Astrocyte (in vitro differentiated cells and primary cell): ENCODE measurements at places on chromosomes 4 and X.

GRCh38 chr4:73620115-73620792 lies at the start of gene RASSF6:
RASSF6 (minus strand) TSS chr4:73620436; CDS start chr4:73611795, 8,641 bp downstream.
- peak; percentile 5 for DNase-seq

- DNase-seq = peak; percentile 46
These were observed 33.5 kb downstream of the SMS start for GRCh38 chrX:21974011-21974385.

GRCh38 chrX:14228611-14229010 lies 198.9 kb upstream of the GEMIN8 start:
- DNase-seq = no peak

GRCh38 chr4:22932326-22932725 lies 239.6 kb downstream of the GBA3 start:
- DNase-seq = no peak

DNA sequence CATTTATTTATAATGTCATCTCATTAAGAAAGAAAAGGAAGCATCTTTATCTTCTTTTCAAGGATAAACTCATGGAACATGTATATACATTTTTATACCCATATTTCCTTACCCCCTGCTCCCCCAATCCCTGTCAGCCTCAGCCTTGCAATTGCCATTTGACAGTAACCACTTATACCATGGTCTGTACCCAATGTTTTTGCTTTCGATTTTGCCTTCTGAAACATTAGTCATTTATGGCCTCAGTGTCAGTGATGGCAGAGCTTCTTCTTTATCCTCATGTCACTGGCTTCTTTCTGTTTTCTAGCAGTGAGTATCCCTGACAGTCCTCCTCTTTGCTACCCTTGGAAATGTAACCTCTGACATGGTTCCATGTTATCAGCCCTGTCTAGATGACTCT lies 228.4 kb downstream of the SPRY1 start:
- no peak for DNase-seq

DNA sequence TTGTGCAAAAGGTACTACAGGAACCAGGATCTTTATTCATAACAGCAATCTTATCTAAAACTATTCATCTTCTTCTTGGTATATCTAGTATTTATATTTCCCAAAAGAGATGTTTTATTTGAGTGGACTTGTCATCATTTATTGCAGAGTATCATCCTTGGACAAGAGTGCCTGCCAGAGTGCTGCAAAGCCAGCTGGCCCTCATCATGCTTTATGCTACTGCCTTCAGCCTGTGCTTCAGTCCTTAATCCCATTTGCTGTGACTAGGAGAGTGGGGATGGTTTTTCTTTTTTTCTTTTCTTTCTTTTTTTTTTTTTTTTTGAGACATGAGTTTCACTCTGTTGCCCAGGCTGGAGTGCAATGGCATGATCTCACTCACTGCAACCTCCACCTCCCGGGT lies 33.5 kb upstream of the ELF2 start:
- no peak for DNase-seq

DNA sequence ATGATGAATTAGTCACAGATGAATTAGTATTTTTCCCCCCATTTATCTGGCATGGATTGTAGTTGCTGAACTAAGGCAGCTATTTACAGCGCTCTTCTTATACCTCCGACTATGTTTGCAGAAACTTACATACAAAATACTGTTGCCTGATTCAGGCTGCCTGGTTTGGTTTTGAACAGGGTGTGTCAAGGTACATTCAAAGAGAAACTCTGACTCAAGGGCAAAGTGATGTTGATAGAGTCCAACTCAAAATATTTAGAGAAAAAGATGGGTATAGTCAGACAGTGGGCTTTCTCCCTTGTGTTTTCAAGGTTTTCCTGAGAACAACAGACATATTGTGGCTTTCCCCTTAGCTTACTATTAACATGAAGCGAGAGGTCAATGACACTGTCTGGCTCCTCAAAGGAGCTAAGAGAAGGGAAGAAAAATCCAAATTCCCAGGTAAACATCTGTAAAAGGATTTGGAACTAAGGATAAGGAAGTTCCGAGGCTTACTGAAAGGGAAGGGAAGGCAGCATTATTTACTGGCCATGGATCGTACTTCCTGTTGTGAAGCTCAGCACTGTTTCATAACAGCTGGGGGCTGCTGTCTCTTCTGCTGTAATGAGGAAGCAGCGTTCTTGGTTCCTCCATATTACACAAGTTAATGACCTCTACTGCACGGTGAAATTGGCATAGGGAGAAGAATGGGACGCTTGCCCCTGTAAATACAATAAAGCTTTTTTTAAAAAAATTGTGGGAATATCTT lies 30.9 kb downstream of the FAM9C start:
- no peak for DNase-seq

DNA sequence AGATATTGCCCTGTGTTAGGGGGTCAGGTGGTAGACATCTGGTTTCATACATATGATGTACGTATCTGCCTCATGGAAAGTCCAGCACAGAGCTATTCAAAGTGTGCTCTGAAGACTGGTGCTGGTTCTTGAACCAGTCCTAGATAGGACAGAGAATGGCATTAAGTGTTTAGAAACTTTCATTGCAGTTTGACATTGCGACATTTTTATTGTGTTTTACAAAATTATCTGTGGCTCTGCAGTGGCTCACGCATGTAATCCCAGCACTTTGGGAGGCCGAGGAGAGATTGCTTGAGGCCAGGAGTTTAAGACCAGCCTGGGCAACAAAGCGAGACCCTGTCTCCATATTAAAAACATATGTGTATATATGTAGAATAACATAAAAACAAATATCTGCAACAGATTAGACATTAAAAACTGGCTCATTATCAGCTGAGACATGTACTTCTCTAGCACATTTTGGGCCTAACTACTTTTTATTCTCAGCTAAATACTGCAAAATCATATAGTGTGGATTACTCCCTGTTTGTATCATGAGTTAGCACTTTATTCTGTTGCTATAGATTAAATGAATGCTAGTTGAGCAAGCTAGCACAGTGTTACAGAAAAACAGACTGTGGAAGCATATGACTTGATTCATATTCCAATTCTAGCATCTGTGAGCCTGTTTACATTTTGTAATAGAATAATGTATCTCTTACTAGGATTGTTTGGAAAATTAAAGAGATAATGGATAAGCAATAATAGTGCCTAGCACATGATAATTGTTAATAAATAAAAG lies 57.1 kb downstream of the USP9X start:
- DNase-seq = no peak

DNA sequence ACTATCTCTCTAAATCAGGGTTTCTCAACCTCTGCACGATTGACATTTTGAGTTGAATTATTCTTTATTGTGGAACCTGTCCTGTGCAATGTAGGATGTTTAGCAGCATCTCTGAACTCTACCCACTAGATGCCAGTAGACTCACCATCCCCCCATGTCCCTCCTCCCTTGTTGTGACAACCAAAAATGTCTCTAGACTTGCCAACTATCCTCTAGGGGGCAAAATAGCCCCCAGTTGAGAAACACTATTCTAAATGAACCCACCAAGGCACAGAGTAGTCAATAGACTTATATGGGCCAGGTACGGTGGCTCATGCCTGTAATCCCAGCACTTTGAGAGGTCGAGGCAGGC lies 49.1 kb upstream of the GAB1 start:
- no peak for DNase-seq

DNA sequence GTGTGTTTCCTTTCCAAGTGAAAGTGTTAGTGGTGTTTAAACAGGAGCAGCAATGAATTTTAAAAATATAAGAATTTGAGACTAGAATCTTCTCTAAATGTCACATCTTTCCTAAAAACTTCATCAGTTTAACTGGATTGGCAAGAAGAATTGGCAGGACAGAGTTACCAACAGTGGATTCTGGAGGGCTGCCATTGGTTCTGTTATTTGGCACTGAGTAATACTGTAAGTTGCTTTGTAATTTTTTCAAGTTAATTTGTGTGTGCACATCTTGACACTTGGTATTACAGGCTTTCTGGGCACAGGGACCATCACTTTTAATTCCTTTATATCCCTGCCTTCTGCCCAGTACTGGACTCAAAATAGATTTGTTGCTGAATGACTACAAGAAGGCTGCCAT lies 4.5 kb upstream of the GPRIN3 start:
- DNase-seq = peak; percentile 36

GRCh38 chr4:181364504-181364903 lies 878.7 kb upstream of the TENM3 start:
- peak; percentile 11 for DNase-seq

DNA sequence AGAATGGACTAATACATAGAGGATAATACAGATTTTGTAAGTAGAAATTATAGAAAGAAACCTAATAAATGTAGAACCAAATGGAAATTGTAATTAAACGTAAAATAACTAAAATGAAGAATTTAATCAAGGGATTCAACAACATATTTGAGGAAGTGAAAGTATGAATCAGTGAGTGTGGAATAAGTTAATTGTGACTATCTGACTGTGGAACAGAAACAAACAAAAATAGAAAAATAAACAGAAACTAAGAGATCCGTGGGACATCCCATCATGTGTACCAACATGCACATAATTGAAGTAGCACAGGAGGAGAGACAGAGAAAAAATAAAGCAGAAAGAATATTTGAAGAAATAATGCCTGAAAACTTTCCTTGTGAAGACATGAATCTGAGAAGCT lies 208.6 kb upstream of the TACR3 start:
- DNase-seq = no peak

- DNase-seq = no peak
These were observed 2.7 kb downstream of the SLC39A8 start for GRCh38 chr4:102342404-102343074.

DNA sequence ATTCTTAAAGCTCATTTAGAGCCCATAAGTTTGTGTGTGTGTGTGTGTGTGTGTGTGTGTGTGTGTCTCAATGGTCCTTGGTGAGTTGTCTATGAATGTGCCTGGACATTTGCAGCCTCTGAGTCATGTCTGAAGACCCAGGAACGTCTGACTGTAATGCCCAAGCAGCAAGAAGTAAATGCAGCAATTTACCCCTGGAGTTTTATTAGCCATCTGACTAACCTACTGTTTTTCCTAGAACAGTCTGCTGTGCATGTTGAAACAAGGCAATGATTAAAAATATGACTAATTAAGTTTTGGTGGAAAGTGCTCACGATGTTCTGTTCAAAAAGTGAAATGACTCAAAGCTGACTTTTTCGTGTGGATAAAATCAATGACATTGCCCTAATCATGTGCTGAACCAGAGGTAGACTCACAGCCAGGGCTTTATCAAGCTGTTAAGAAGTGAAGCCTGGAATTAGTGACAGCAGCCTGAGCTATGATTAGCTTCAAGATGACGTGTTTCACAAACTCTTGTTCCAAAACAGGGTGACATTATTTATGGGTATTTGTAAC lies 201.6 kb downstream of the CPE start:
- DNase-seq = peak; percentile 99

DNA sequence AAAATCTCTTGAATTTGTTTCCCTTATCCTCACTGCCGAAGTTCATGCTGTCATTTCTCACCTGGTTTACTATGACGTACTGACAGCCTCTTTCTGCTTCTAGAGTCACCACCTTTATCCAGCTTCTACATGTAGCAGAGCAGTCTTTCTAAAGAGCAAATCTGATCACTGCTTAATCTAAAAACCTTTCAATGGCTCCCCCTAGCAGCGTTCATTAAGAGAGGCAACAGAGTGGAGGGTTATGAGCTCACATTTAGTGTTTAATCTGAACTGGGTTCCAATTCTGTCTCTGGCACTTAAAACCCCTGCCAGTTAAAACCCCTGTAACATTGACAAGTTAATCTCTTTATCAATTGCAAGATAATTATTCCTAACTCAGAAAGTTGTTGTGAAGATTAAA lies 4.4 kb downstream of the RBPJ start:
- DNase-seq = peak; percentile 40

DNA sequence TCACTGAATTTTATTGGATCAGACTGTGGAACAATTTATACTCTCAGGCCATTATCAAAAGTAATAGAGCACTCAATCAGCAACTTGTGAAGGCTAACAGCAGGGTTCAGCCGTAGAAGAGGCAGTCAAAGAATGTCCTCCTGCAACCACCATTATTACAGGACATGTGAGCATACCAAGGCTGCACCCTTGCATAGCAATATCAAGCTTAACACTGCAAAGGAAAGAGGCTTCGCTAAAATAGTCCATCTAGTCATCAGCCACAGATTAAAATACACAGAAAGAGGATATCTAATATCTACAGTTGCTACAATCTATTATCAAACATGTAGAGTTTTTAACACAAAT lies 42.9 kb upstream of the TMPRSS11B start:
- no peak for DNase-seq

DNA sequence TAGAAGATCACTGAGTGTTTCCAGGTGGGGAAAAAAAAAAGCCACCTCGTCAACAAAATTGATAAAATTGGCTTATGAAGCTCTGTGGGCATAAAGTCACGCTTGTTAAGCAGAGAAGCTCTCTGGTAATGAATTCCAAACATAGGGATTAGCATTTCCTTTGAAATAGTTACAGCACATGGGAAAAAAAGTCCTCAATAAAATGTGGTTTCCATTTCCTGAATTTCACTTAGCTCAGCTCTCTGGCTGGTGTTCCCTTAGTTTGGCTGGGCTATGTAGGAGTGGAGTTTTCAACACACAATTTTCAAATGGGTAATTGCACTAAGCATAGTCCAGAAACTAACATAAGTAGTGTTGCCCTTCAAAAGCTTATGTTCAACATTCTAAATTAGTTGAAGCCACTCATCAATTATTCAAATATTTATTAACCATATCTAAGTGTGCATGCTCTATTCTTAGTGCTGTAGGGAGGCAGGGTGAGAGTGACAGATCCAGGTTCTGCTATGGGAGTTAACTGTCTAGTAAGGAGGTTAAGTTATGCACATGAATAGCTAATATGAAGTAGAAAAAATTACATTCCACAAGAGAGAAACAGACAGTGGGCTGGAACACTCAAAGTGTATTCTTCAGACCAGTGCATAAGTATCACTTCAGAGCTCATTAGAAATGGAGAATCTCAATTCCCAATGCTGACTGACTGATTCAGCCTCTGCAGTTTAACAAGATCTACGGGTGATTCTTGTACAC lies 445.7 kb downstream of the SMARCA1 start:
- no peak for DNase-seq

DNA sequence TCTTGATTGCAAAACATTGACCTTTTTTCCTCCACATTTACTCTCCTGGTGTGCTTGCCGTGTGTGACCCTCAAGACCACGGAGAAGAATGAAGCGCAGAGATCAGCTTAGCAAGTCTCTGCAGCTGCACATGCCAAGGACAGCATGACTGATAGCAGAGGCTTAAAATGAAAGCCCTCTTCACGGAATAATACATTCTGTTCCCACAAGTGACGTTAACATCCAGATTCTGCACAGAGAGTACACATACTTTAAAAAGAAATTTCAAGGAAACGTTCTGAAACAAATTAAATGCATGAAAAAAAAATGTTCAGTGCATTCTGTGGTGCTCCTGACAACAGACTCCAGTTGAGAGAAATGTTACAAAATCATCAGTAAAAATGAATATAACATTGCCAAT lies 60.9 kb downstream of the SLC7A11 start:
- peak; percentile 16 for DNase-seq
